Stimulated activated CD4-positive, alpha-beta T cell treated with anti-CD3 and anti-CD28 coated beads, TNF-alpha, amount 100 ng/mL, for 24 hours (primary cell): ENCODE measurements at places on chromosomes 13 and 19.

GRCh38 chr13:35961002-35961401 lies 170.2 kb downstream of the DCLK1 start:
- DNase-seq = no peak

DNA sequence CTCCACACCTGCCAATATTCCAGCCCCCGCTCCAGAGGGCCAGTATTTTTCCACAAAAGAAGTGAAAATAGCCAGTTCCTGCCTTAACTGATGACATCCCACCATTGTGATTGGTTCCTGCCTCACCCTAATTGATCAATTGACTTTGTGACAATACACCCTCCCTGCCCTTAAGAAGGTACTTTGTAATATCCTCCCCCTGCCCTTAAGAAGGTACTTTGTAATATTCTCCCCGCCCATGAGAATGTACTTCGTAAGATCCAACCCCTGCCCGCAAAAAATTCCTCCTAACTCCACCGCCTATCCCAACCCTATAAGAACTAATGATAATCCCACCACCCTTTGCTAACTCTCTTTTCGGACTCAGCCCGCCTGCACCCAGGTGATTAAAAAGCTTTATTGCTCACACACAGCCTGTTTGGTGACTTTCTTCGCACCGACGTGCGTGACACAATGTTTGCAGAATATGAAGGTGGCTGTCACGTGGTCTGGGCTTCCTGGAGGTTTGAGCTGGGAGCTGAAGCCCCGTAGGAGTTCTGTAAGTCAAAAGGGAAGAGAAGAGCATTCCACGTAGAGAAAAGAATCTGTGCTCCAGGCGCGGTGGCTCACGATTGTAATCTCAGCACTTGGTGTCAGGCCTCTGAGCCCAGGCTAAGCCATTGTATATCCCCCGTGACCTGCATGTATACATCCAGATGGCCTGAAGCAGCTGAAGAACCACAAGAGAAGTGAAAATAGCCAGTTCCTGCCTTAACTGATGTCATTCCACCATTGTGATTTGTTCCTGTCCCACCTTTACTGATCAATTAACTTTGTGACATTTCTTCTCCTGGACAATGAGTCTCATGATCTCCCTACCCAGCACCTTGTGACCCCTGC lies 6.2 kb upstream of the FUT3 start:
- no peak for DNase-seq

DNA sequence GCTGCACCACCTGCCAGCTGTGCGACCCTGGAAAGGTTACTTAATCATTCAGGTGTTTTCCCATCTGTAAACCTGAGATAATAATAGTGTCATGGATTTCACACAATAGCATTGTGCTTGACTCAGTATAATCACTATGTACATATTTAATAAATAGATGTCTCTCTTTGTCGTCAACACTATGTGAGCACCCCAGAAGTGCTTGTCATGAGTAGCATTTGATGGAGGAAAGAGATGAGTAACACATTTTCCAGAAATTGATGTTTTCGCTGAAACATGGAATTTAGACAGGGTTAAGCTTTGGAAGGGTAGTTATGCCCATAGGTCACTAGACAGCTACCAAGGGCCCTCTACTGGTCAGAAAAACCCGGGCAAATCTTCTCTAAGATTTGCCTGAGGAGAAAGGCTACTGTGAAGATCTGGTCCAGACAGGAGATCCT lies 9.5 kb upstream of the MBNL2 start:
- no peak for DNase-seq

GRCh38 chr19:18291590-18292461 lies 10.4 kb upstream of the JUND start:
- DNase-seq = no peak
